Mesenchymal stem cell (in vitro differentiated cells and primary cell): ENCODE measurements at places on chromosomes 4 and X.

DNA sequence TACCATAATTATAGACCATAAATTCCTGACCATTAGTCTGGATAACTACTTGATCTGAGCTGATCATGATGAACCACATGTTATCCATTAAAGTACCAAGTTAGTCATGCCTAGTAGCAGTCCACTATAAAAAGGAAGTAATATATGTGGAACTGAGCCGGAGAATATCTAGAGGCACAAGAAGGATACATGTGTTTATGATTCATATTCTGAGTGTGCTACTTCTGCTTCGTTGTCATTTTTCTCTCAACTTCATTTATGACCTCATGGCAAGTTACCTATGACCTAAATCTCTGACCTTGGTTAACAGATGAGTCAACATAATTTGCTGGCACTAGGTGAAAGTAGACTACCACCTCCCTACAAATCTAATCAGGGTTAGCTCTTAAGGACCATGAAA, 56.5 kb upstream of the ANKRD17 start:
- no peak for DNase-seq

- DNase-seq: peak; percentile 36
Observed at GRCh38 chr4:52751487-52751911, 274 bp upstream of the ERVMER34-1 start.

DNA sequence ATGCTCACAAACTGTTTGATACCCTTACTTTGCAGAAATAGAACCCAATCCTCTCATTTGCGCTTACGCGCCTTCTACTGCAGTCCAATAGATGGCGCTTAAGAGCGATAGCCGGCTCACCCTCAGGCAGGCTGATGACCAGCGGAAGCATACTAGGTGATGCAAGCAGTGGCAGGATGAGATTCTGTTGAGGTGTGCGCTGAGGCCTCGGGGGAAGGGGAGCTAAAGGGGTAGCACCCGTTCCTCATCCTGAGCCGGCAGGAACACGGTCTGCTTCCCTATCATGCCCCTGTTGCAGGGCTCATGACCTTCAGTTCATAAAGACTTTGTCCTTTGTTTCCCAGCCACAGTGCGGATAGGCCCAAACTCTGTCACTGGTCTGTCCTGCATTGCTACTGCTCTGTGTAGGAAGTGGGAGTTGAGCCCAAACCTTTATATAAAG, 628.9 kb downstream of the TLL1 start:
- DNase-seq: peak; percentile 37

GRCh38 chr4:184099535-184099966, 118.1 kb downstream of the ENPP6 start:
- no peak for DNase-seq

DNA sequence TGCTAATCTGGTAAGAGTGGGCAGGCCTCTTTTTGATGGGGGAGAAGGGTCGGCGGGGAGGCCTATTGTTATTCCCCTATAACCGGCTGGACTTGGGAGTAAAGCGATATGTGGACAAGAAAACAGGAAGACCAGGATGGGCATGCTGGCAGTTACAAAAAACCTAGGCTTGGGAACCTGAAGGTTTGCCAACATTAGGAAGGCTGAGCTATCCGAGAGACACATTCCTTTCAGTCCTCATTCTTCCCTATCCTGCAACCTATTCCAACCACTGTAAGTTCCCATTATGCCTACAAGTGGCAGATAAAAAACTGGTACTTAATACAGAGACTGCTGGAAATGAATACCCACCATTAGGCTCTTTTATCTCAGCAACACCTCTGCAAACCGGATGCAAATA, 32.4 kb upstream of the CT47C1 start:
- no peak for DNase-seq

GRCh38 chrX:15515931-15516330, 15.3 kb downstream of the BMX start:
- DNase-seq: no peak

- no peak for DNase-seq
Observed at GRCh38 chrX:22203186-22203585, 69.5 kb upstream of the CBLL2 start.
